ENCODE measurements at places on chromosomes 11 and 22. TPM values are rescaled to one million over a fixed set of nuclear protein-coding genes. Genes with fewer than 3 reads are reported as not detected.
A peak's percentile ranks its signal among the peaks of the same experiment; 100 is the strongest.

GRCh38 chr11:94574193-94574961, 7.2 kb downstream of the PIWIL4 start:
- H3K27ac ChIP-seq = no peak overlapping the region
- no peaks in the 10 kb centered on the region for H3K27me3 ChIP-seq
- H3K4me1 ChIP-seq = no peaks in the 10 kb centered on the region
- no peaks in the 10 kb centered on the region for H3K36me3 ChIP-seq
- no peak for DNase-seq
- H3K4me3 ChIP-seq = no peak overlapping the region

GRCh38 chr11:28017816-28018215, 90.1 kb downstream of the KIF18A start:
- DNase-seq = no peak
- no peak overlapping the region for H3K27ac ChIP-seq
- H3K36me3 ChIP-seq = no peaks in the 10 kb centered on the region
- H3K4me3 ChIP-seq = no peak overlapping the region
- no peaks in the 10 kb centered on the region for H3K4me1 ChIP-seq

- no peaks in the 10 kb centered on the region for H3K27me3 ChIP-seq
- peaks cover 41% of the 10 kb centered on the region for H3K4me1 ChIP-seq
- peak; percentile 61 for DNase-seq
Measured at GRCh38 chr11:7896009-7896785, 34.9 kb downstream of the OR10A6 start.

DNA sequence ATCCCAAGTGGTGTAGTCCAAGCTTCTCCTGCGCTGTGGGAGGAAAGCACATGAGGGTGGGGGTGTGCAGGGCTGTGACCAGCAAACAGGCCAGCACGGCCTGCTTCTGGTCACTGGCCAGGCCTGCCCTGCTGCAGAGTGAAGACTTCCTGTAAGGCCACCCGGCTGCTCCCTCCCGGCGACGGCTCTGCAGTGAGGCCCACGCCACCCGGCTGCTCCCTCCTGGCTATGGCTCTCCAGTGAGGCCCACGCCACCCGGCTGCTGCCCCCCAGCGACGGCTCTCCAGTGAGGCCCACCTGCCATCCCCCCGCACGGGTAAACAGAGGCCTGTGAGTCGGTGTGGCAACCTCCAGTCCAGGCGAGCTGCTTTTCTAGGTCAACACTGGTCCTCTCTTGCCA, 31.4 kb upstream of the BRSK2 start:
- H3K4me1 ChIP-seq = peaks cover 11% of the 10 kb centered on the region
- peak; percentile 91 for DNase-seq
- peak overlapping the region; percentile 64 for H3K27ac ChIP-seq
- no peak overlapping the region for H3K4me3 ChIP-seq

The OR52K1 gene
- 0.47 TPM for total RNA-seq

GRCh38 chr11:71542879-71543777, 5.1 kb upstream of the KRTAP5-9 start:
- H3K4me3 ChIP-seq = no peak overlapping the region
- peaks cover 3% of the 10 kb centered on the region for H3K4me1 ChIP-seq
- H3K27me3 ChIP-seq = no peaks in the 10 kb centered on the region
- H3K27ac ChIP-seq = no peak overlapping the region
- no peak for DNase-seq

- peaks cover 3% of the 10 kb centered on the region for H3K4me1 ChIP-seq
- H3K36me3 ChIP-seq = no peaks in the 10 kb centered on the region
- H3K27ac ChIP-seq = no peak overlapping the region
- no peak for DNase-seq
- H3K4me3 ChIP-seq = no peak overlapping the region
Measured at GRCh38 chr11:11884774-11885481, 43.2 kb downstream of the USP47 start.

DNA sequence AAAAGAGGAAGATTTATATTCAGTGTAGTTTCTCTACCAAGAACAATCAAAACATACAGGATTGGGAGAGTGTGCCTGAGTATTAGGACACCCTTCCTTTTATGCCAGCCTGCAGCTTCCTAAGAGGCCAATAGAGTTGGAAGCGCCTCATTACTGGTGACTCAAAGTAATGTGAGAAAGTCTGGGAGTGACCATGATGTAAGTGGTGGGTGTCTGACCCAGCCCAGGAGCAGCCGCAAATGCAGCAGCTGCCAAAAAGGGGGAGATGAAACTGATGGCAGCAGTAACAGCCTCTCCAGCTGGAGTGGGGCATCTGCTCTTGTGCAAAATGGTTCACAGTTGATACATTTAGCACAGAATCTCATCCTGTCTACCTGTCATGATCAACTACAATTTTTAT, 62.0 kb downstream of the ZNF280B start:
- H3K36me3 ChIP-seq = no peaks in the 10 kb centered on the region
- H3K27ac ChIP-seq = no peak overlapping the region
- H3K4me3 ChIP-seq = no peak overlapping the region
- no peak for DNase-seq
- no peaks in the 10 kb centered on the region for H3K27me3 ChIP-seq

DNA sequence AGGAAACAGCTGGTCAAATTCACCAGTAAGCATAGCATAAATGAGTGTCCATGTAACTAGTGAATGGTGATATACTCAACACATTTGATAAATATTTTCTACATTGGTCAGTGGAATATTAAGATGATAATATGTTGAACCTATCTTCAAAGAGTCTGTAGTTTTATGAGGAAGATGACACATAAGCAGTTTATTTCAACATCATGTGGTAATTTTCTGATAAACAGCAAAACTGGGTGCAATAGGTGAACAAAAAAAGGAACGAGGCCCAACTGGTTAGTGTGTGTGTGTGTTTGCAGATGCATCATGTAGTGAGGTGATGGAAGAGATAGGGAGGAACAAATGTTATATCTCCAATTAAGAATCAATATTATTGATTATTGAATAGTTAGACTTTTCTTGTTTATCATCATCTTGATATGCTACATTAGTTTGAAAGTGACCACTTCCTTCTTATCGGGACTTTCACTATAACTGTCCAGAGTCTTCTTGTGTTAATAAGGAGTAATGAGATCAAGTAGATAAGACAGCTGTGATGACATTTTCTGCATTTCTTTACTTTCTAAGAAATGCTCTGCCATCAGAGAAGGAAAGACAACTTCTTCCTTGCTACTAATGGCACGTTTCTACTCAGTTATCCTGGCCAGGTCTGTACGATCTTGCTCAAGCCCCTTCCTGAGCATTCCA, 270.7 kb downstream of the ETS1 start:
- H3K27ac ChIP-seq = no peak overlapping the region
- H3K4me3 ChIP-seq = no peak overlapping the region
- H3K4me1 ChIP-seq = no peaks in the 10 kb centered on the region
- no peaks in the 10 kb centered on the region for H3K27me3 ChIP-seq
- DNase-seq = no peak

The APLNR gene
- 1.1 TPM for total RNA-seq
